ENCODE measurements at places on chromosomes 7 and 10.

DNA sequence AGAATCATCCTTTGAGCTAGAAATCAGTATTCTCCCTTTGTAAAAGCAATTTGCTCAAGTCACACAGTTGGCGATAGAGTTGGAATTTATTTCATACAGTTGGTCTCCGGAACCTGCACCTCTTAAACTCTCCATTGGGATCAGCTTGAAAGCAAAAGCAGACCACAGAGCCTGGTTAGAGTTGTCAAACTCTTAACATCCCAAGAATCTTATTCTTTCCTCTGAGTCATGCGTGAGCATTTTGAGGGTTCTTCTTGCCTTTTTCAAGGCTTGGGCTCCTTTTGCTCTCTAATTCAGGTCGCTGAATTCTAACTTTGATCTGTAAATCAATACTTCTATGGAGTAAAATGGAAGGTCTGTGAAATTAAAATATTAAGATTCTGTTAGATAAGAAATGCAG is 19.6 kb upstream of the SCIN start:
- DNase-seq: no peak

DNA sequence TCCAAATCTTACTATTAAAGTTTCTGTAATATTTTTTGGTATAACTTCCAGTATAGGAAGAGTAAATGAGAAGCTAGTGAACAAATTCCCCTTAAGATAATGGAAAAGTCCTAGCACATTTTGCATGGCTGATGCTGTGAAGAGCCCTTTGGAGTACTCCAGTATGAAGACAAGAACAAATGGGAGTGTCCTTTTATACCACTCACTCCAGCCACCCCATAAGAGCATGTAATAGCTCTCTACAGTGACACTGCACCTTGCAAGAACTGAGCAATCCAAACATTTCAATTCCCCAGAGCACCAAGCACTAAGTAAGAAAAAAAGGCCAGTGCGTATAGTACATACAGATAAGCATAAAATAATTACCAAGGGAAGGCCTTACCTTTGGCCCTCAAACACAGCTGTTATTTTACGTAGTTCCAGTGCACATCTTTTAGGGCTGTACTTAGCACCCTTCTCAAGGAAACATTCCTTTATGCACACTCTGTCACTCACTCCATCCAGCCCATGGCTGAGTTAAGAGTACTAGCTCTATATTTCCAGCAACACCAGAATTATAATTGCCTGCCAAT is 135.4 kb downstream of the ST7 start:
- DNase-seq: no peak

DNA sequence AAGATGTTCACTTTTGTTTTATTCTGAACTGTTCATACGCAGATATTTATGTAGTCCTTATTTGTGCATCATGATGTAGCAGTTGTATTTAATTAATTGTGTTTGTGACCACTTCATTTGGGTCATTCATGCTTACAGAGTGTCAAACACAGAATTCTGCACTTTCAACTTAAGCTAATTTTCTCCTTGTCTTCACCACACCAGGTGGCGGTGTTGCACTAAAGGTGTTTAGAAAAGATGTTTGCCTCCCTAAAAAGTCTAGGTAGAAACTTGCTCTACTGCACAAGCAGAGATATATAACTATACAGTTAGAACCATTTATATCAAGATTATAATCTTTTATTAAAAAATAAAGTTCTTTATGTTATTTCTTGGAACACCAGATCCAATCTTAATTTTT is 1.3 kb upstream of the TAS2R38 start:
- DNase-seq: peak; percentile 59

- no peak for DNase-seq
Measured at GRCh38 chr7:134081695-134082094, 45.4 kb upstream of the LRGUK start.

GRCh38 chr10:79322616-79323543 is 24.4 kb upstream of the PPIF start:
- peak; percentile 82 for DNase-seq

GRCh38 chr10:7374795-7375194 is 36.0 kb downstream of the SFMBT2 start:
- DNase-seq: no peak

GRCh38 chr7:136136906-136137454 is 159.8 kb upstream of the MTPN start:
- DNase-seq: no peak

GRCh38 chr10:22807238-22807637 is 92.9 kb upstream of the PIP4K2A start:
- DNase-seq: no peak

GRCh38 chr10:82438277-82438676 is 563.3 kb downstream of the NRG3 start:
- DNase-seq: no peak

- DNase-seq: no peak
Measured at GRCh38 chr7:102892631-102893278, 20.0 kb upstream of the LRRC17 start.

GRCh38 chr7:50085344-50085743 is 7.7 kb downstream of the ZPBP start:
- no peak for DNase-seq

- no peak for DNase-seq
Measured at GRCh38 chr10:33802566-33802965, 468.1 kb upstream of the NRP1 start.

GRCh38 chr7:120949393-120949911 is 1.1 kb upstream of the ING3 start:
- DNase-seq: no peak

DNA sequence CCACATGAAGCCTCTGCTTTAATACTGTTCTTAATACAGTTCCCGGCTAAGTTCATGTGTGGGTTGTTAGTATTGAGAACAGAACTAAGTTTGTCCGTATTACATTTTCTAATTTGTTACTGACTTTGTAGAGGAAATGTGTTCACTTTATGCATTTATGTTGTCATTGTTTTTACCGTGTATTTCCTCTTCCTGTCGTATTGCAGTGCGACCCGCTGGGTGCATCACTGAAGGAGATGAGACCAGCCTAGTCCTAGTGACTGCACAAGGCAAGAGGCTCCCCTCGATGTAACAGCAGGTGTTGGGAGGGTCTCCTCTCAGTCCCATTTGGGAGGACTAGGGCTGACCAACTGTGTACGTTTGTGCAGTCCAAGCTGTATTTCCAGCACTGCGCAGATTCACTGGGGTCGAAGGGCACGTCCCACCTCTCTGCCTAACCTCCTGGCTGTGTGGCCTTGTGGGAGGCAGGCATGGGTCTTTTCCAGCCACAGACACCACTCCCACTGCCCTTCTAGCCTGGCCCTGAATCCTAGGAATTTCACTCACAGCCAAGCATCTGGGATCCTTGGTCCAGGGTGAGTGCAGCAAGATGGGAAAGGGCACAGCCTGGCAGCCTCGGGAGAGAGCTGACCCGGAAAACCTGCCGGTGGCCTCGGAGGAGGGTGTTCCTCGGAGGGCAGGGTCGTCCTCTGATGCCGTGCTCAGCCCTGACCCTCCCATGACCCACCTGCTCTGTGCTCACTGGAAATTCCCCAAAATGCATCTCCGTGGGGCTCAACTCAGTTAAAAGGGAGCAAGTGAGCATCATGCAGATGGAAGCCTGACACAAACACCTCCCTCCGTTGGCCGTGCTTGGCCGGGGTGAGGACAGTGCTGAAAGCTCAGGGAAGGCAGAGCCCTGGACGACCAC is 63.9 kb upstream of the FAM20C start:
- DNase-seq: no peak

DNA sequence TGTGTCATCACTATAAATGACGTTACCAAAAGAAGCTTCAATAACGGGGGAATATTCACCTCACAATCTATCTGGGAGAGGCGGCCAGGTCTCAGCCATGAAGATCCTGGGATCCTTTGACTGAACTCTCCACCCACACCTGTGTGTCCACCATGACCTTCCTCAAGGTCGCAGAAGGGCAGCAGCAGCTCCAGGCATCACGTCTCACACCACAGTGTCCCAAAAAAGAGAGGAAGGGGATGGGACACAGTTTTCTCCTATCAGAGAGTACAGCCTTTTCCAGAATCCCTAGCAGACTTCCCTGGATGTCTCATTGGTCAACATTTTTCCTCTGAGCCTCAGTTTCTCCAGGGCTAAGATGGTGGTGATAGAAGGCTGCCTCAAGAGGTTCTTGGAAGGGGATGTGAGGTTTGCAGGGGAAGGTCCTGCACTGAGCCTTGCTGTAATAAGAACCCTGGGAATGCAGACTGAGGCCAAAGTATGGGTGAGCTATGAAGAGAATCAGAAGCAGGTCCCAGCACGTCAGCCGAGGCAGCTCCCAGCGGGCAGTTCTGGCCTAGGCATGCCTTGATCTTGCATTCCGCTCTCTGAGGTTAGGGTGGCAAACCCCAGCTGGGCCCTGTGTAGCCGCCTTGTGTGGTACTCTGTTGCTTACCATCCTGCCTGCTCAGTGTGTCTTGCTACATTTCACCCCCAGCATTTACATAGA is 63.8 kb downstream of the COL26A1 start:
- no peak for DNase-seq

- DNase-seq: no peak
Measured at GRCh38 chr10:29840516-29841276, 205.9 kb upstream of the SVIL start.

DNA sequence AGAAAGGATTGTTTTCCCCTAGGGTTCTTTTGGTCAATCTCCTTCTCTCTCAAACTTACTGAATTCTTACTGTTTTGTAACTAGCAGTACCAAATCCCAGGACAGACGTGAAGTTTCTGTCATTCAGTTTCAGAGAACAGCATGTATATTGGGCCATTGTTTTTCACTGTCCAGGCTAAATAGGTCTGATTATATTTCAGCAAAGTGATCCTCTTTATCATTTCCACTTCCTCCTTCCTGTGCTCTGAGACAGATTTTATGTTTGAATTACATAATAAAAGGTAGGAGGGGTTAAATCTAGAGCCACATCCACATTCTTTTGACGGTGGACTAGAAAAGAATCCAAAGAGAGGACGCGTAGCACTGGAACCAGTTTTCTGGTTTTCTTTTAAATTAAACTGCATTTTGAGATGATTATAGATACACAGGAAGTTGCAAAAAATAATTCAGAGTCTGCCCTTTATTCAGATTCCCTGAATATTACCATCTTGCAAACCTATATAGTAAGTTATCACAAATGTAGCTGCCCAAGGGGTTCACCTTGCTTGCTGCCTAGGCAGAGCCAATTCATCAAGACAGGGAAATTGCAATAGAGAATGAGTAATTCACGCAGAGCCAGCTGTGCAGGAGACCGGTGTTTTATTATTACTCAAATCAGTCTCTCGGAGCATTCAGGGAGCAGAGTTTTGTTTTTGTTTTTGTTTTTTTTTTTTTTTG is 40.1 kb downstream of the AKR1E2 start:
- no peak for DNase-seq

GRCh38 chr10:23293973-23294590 is 50.5 kb downstream of the C10orf67 start:
- DNase-seq: no peak

- DNase-seq: no peak
Measured at GRCh38 chr7:35623381-35623780, 71.6 kb downstream of the HERPUD2 start.

- no peak for DNase-seq
Measured at GRCh38 chr7:139297795-139298194, 43.3 kb upstream of the FMC1 start.

GRCh38 chr10:9577746-9578145 is 1439.9 kb upstream of the CELF2 start:
- DNase-seq: no peak

DNA sequence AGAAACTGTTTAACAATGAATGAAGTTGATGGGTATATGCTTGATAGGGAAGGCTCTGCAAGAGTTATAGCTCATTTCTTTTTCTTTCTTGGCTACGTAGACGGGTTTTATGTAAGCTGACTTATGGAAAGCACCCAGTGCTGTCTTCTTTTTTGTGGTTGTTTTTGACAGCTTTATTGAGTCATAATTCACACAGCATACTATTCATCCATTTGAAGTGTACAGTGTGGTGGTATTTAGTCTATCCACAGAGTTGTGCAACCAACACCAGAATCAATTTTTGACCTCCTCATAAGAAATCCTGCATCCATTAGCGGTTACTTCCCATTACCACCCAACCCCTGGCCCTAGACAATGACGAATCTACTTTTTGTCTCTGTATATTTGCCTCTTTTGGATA is 240.6 kb upstream of the KIAA1217 start:
- no peak for DNase-seq

DNA sequence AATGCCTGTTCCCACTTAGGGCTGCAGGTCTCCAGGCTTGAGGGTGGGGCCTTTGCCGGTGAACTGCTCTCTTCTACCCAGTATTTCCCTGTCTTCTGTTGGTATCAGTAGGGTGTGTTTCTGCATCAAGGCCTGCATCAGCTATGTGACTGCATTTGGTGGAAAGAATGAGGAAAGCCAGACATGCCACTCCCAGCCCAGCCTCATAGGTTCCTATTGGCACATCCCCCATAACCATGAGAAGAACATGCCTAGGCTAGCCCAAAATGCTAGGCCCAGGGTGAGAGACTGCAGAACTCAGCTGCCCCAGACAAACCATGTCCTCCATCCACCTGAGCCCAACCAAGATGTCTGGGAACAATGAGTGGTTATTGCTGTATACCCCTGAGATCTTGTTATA is 380.3 kb upstream of the ADARB2 start:
- DNase-seq: no peak

GRCh38 chr7:158009886-158010285 is 577.7 kb downstream of the PTPRN2 start:
- no peak for DNase-seq

DNA sequence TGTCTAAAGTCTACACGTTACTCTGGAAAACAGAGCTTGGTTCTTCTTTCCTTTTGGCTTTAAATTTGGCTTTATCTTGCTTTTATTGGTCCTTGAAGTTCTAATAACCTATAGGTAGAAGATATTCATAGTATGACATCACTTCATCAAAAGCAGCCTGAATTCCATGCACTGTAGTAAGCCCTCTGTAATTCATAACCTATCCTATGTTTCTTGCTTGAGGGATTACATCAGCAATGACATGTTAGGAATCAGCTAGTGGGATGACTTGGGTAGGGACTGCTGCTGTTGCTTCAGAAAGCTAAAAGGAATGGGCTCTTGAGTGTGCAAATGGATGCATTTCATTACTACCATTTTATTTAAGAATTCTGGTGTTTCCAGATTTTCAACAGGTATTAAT is 184.9 kb downstream of the PTEN start:
- no peak for DNase-seq

DNA sequence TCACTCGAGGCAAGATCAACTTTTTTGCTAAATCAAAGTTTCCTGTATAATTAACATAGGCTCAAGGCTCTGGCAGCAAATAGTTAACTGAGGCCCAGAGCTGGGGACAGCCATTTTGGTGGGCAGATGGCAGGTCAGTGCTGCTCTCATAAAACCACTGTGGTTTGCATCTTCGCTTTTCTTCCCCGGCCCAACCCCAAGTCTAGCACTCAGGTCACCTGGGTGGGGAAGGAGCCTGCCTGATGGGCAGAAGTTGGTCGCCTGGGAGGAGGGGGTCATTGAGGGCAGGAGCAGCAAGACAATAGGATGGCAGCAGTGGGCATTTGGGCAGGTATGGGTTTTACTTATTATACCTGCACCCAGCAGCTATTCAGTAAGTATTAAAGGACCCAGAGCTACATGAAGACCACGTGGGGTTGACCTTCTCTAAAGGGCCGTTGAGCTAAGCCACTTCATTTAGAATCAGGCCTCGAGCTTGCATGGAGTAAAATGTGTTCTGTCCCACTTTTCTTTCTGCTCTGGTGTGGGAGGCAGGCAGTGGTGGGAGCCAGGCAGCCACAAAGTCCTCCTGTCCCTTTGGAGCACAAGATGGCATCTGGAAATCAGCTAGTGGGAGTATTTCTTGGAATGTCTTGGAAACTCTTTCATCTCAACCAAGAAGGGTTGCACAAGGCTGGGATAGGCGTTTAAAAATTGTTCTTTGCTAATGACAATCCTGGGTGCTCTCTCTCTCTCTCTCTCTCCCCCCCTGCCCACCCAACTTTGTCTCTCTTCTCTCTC is 133.4 kb downstream of the SPAG6 start:
- DNase-seq: no peak
